Hippocampal formation (tissue), 2 donors: ENCODE measurements at places on chromosomes 7 and 10.
A peak's percentile ranks its signal among the peaks of the same experiment; 100 is the strongest.

- DNase-seq, result no peak
Measured at GRCh38 chr10:90560331-90560730, 297.5 kb downstream of the HTR7 start.

GRCh38 chr7:73827567-73828106, 3.2 kb upstream of the CLDN4 start:
- DNase-seq, result no peak

- no peak for DNase-seq
Measured at GRCh38 chr10:124236136-124236535, 142.7 kb upstream of the CHST15 start.

DNA sequence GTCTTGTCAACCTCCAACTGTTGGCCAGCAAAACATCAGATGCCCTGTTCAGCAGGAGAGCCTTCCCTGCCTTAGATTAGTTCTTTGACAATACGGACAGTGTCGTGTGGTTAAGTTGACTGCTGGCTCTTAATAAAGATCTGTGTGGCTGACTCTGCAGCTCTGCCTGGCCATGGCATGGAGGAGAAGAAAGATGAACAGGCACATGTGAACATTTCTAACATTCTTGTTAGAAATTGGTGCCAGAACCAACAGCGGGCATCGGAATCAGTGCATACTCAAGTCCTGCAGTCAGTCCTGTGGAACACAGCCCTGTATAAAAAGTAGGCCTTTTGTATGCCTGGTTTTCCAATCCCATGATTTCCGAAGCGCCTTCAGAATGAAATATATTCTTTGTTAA, 455.6 kb downstream of the POM121L12 start:
- no peak for DNase-seq

DNA sequence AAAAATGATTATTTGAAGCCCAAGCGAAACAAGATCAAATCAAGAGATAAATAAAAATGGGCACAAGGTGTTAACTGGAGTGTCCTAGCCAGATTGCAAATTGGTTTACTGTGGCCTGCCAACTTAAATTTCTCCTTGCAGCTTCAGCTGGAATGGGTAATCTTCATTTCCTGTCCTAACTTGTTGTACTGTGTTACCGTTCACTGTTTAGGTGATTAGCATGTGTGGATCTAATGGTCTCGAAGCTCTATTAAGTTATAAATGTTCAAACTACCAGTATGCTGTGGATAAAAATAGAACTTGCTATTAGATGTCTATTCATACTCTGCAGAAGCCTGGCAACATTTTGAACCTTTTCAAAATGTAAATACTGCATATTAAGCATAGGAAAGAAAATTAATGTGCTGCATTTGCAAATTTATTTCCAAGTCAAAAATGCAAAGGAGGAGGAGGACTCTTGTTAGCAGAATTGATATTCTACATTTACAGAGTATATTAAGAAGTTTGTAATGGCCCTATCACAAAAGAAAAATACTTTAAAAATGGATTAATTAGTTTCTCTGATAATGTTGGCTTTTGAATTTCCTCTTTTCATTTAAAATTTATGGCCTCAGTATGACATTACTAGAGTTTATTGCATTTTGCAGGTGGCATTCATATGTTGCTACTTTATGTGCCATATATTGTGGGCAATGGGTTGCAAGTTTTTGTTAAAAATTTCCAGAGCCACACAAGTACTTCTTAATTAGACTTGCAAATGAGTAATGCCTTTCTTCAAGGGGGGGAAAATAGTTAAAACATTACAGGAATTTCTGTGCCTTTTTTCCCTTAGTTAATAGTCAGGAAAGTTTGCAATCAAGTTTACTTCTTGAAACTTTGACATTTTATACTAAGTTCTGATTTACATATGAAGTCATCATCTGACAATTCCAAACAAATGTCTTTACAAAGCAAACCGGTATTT, 92.1 kb downstream of the CABCOCO1 start:
- DNase-seq, result no peak

GRCh38 chr7:149883452-149883861, 9.7 kb downstream of the ATP6V0E2 start:
- DNase-seq, result peak; percentile 61

DNA sequence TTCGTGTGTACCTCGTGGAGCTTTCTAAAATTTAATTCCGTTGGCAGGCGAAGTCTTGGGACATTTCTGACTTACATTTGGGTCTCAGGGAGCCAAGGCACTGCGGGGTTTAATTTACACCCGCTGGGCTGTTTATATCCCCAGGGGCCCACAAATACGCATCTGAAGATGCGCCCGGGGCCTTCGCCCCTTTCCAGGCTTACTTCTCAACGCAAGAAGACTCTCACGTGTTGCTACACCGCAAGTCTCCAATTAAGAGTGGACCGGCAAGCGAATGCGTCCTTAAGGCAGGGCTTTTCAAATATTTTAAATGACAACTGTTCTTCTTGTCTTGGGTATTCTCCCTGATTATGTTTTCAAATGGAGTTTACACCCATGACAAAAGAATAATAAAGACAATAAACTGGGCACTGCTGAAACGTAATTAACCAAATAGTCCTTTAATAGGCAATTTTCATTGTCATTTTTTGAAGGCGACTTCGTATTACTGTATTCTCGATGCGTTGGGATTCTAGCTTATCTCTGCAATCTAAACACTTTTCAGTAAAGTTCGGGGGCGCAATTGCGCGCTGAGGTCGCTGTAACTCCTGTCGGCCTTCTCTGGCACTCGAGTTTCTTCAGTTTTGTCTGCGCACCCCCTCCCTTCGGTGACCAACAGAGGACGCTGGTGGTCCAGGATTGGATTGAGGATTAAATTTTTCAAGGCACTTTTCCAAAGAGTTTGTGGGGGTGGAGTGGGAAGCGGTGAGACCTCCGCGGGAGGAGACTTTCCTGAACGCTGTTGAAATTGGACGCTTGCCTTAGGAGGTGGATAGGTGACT, 837 bp upstream of the IGFBP3 start:
- peak; percentile 31 for DNase-seq

- DNase-seq, result no peak
Measured at GRCh38 chr10:127715782-127716378, 21.1 kb upstream of the FOXI2 start.

- DNase-seq, result no peak
Measured at GRCh38 chr10:69091143-69091651, 3.3 kb downstream of the SRGN start.

DNA sequence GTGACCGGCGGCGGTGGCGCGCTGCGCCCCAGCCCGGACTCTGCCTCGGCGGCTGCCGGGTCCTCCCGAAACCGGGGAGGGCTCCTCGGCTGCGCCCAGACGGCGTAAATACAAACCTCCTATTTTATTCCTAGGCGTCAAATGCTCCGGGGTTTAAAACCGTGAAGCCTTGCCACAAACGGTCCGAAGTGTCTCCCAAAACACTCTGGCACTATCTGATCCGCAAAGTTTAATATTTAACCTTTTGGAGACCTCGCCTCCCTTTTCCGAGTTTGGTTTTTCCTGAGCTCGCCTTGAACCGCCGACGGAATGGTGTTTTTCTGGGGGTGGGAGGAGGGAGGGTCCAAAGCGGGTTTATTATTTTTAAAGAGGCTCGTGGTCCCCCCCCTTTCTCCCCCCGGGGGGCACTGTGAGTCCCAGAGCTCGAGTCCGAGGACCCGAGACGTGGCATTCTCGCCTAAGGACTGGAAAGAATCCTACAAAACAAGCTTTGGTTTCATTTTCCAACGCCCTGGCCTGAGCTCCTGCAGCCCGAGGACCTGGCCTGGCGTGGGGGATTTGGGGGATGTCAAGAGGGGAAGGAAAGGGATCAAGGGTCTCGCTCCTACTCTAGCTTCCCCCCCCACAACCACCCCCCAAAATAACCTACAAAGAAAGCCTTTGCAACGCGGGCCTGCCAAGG, 1.8 kb downstream of the TNRC18 start:
- peak; percentile 40 for DNase-seq

DNA sequence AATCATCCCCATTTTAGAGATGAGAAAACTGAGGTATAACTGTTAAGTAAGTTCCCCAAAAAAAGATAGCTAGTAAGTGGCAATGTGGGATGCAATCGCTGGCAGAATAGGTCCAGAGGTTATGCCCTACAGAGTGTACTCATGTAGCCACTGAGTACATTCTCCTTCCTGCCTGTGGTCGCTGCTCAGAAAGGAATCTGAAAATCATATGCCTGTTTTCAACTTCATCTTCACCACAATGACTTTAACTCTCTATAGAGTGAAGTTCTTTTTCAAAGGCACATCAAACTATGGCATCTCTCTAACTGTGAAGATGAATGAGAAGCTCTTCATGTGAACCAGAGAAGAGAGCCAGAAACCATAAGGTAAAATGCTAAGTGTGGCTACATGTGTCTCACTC, 162.2 kb upstream of the SLC25A13 start:
- no peak for DNase-seq
